ENCODE measurements at places on chromosomes 6 and 20.
A peak's percentile ranks its signal among the peaks of the same experiment; 100 is the strongest.

- no peak for DNase-seq
These were observed 951 bp upstream of the OLIG3 start for GRCh38 chr6:137494988-137495702.

GRCh38 chr20:15179781-15180180 is 842.4 kb upstream of the FLRT3 start:
- DNase-seq, result no peak

GRCh38 chr6:94559829-94560537 is 1017.4 kb upstream of the MANEA start:
- DNase-seq, result no peak

GRCh38 chr6:89970072-89970471 is 75.8 kb downstream of the GJA10 start:
- DNase-seq, result no peak

- DNase-seq, result no peak
These were observed 179.6 kb upstream of the SPTLC3 start for GRCh38 chr20:12829170-12829569.

- no peak for DNase-seq
These were observed 18.0 kb upstream of the SLCO4A1 start for GRCh38 chr20:62624325-62624690.

GRCh38 chr6:129844118-129844891 is 16.8 kb downstream of the TMEM244 start:
- no peak for DNase-seq

- DNase-seq, result no peak
These were observed 894.3 kb downstream of the TFAP2A start for GRCh38 chr6:9520417-9521151.

- no peak for DNase-seq
These were observed 83.1 kb downstream of the SYNJ2 start for GRCh38 chr6:158064725-158065251.

DNA sequence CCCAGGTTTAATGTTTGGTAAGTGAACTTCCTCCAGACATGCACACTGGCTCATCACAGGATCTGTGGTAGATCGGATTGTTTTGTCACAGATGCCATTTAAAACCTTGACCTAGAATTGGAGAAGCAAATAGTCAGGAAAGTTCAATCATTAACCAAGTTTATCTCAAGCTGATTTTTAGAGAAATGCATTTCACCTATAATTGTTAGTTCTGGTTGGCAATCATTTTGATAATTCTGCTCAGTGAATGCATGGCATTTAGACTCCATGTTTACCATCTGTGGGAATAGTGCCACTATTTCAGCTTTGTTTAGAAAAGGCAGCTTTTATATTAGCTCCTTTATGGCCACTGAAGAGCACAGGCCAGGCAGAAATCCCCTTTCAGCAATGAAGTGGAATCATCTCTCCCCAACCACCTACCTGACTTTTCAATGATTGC is 73.9 kb upstream of the IPCEF1 start:
- DNase-seq, result no peak

DNA sequence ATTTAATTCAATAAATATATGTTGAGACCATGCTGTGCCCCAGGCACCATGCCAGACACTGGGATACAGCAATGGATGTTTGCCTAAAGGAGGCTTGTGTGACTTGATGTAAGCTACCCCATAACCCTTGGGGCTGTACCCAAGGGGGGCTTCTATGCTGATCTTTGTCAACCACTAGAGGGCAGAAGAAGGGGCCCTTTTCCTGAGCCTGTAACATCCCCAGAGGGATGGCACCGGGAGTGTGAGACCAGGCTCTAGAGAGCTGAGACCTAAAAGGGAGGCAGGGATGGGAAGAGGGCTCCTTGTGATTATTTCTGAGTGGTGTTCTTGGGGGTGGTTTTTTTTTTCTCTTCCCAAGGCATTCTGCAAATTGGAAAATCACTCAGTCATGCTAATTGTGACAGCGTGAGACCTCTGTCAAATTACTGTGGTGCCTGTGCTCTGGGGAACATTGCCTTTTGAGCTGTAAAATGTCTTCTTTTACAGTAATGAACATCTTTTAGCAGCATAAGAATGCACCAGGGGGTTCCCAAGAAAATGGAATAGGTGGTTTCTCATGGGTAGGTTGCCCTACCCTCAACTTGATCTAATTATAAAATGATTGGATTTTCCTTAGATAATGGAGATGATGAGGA is 138.7 kb upstream of the SLC24A3 start:
- no peak for DNase-seq

GRCh38 chr20:2707353-2708072 is 14.9 kb downstream of the EBF4 start:
- no peak for DNase-seq

DNA sequence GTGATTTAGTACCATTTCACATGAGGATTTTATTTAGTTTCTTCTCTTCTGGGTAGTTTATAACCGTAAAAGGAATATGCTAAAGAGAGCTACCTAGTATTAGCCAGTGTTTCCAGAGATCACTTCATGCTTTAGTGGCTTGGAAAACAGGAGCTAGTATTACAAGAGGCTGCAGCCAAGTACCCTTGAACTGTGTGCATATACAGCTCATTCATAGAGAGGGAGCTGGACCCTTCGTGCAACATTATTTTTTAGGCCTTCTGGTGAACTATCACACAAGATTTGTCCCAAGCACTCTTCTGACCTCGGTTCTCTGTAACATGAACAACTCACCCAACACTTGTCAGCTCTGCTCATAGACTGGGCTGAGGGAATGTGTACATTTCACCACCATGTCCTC is 74.9 kb upstream of the RIN2 start:
- DNase-seq, result no peak

GRCh38 chr6:145887969-145888368 is 73.4 kb upstream of the FBXO30 start:
- peak; percentile 34 for DNase-seq

DNA sequence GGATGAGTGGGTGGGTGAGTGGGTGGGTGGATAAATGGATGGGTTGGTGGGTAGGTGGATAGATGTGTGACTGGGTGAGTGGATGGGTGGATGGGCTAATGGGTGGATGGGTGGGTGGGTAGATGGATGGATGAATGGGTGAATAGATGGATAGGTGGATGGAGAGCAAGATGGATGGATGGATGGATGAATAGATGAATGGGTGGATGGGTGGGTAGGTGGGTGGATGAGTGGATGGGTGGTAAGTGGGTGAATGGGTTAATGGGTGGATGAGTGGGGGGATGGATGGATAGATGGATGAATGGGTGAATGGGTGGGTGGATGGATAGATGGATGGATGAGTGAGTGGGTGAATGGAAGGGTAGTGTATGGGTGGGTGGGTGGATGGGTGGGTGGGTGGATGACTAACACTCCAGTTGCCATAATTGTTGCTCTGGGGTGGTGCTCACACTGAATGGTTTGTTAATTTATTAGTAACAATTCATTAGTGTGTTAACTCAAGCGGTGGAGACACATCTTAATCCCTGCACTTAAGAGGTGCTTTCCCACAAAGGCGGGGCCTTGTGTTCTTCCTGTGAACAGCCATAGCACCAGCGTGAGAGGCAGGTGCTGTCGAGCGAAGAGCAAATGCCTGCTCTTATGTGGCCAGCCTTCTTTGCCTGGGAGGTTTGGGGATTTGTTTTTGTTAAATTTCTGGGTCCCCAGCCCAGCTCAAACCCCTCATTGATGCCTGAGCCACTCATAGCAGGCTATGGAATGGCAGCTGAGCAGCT is 4.9 kb upstream of the APCDD1L start:
- DNase-seq, result no peak

GRCh38 chr6:26183581-26184366 is 96.5 kb downstream of the HFE start:
- peak; percentile 58 for DNase-seq

DNA sequence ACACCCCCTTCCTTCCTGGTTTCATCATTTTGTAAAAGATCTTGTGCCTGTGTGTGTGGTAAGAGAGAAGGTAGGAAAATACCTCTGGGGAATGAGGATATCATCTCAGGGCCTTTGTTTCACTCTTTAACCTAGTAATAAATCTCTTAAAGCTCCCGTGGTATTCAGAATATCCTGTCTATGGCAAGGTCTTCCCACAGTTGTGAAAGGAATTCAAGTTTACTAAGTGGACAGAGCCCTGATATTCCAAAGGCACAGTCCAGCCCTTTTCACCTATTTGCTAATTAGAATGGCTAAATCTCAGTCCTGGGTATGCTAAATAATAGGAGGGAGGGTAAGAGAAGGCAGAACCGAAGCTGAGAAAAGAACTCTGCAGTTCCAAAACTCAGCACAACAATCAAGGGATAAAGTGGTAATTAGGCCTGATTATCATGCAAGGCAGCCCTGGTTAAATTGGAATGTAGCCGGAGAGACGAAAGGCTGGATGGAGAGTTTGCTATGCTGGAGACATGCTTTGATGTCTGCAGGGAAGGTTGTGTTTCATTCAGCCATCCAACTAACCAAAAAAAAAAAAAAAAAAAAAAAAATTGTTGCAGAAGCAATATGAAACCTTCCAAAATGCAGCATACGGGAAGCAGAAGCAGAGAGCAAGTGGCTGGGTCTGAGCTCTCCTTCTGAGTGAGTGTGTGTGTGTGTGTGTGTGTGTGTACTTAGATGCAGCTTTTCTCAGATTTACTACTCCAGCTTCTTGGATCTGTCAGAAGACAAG is 28.5 kb upstream of the PIM1 start:
- DNase-seq, result no peak

DNA sequence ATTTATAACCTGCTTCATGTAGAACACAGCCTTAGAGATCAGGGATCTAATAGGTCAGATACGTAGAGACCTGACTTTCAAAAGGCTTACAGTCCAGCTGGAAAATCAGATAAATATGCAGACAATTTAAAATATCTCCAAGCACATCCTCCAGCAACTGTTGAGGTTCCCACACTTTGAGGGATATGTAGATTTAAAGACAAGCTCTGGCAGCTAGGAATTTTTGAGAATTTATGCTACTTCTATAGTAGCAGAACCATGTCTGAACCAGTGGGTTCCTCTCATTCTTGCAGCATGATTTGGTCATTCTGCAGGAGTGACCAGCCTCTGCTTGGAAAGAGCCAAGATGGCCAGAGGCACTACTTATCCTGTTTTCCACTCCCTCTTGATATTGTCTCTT is 60.5 kb downstream of the CYB5R4 start:
- DNase-seq, result no peak

- no peak for DNase-seq
These were observed 8.3 kb downstream of the VEGFA start for GRCh38 chr6:43778131-43778855.

All from activated naive CD4-positive, alpha-beta T cell treated with Interleukin-2 at 50 U/mL for 16 hours (primary cell).